ENCODE measurements at places on chromosomes 12 and 14.
A peak's percentile ranks its signal among the peaks of the same experiment; 100 is the strongest.

- no peak for DNase-seq
These were observed 31.1 kb downstream of the BEGAIN start for GRCh38 chr14:100556140-100556475.

DNA sequence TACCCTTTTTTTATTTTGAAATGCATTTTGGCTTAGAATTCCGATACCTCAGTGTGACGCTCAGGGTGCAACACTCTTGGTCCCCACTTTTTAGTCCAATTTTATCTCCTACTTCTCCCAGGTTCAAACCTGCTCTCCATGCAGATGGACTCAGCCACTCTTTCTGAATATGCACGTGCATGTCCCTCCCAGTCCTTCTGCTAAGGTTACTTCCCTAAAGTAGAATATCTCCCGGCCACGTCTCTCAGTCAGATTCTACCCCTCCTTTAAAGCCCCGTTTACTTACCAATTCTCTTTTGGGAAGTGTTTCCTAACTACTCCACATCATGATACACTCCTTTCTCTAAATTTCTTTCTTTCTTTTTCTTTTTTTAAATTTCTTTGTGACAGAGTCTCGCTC lies 15.5 kb upstream of the PARP11 start:
- no peak for DNase-seq

- no peak for DNase-seq
These were observed 670 bp downstream of the DYRK2 start for GRCh38 chr12:67649261-67649569.

GRCh38 chr12:50215033-50215432 lies 47.9 kb upstream of the CERS5 start:
- DNase-seq = no peak

- DNase-seq = peak; percentile 86
These were observed 270.6 kb downstream of the NAV3 start for GRCh38 chr12:78101113-78101876.

GRCh38 chr12:13373803-13374202 lies 177.3 kb downstream of the EMP1 start:
- no peak for DNase-seq

- no peak for DNase-seq
These were observed 54.5 kb upstream of the PRKD1 start for GRCh38 chr14:29982171-29982570.

DNA sequence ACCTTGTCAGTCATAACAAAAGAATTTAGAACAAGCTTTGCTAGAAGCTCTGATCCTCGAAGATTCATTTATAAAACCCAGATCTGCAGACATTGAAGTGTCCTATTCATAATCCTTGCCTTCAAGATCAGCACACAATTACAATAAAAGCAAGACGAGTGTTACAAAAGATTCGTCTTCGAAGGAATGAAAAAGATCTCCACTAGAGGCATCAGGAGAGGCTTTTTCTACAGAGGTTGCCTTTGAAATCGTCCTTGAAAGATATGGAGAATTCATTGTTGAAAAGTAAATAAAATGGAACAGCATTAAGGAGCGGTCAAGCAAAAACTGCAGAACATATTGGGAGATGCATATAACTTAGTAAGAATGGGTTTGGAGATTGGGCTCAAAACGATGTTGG lies 146.4 kb downstream of the BMP4 start:
- no peak for DNase-seq

- no peak for DNase-seq
These were observed 9.5 kb downstream of the MED13L start for GRCh38 chr12:116267948-116268347.

GRCh38 chr12:124563401-124563800 lies 4.0 kb downstream of the NCOR2 start:
- peak; percentile 46 for DNase-seq

GRCh38 chr14:72736786-72737559 lies 156.9 kb downstream of the DPF3 start:
- no peak for DNase-seq

DNA sequence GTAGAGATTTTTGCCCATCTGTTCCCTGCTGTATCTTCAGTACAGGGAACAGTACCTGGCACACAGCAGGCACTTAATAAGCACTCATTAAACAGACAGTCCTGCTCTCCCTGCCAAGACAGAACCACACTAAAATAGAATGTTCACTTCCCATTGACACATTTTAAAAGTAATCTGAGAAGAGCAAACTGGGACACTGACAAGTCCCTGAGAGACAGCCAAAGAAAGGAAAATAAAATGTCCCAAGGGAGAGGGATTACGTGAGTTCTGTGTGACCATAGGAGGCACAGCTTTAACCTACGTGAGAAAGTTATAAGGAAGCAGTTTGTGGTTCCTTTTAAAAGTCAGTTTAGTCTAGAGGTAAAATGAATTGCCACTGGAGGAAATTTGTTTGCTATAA lies 43.9 kb upstream of the SYCP3 start:
- DNase-seq = no peak

GRCh38 chr14:65045006-65045405 lies 57.3 kb downstream of the MAX start:
- no peak for DNase-seq

DNA sequence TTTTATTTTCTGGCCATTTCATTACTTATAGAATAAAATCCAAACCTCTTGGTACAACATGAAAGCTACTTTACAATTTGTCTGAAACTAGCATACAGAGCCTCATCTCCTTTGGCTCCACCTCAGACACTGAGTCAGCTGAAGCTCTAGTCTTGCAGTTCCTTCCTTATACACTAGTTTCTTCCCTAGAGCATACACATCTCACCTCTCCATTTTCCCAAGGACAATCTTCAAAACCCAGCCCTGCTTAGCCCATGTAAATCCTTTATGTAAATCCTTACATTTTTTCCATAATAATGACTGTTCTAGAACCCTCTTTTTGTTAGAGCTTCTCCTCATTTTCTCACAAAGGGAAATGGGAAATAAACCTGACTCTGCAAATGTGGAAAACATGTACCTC lies 463.4 kb downstream of the SLC16A7 start:
- peak; percentile 18 for DNase-seq

- DNase-seq = no peak
These were observed 134.9 kb upstream of the CPNE8 start for GRCh38 chr12:39040275-39040674.

GRCh38 chr14:75204116-75204515 lies 27.7 kb upstream of the TMED10 start:
- DNase-seq = no peak

- no peak for DNase-seq
These were observed 348.3 kb downstream of the ZFP36L1 start for GRCh38 chr14:68444449-68445168.

GRCh38 chr14:103084021-103084919 lies at the start of gene LBHD2:
TSS of gene LBHD2 (plus strand) at chr14:103084210. CDS start at chr14:103086013, 1,803 bp downstream.
- no peak for DNase-seq

DNA sequence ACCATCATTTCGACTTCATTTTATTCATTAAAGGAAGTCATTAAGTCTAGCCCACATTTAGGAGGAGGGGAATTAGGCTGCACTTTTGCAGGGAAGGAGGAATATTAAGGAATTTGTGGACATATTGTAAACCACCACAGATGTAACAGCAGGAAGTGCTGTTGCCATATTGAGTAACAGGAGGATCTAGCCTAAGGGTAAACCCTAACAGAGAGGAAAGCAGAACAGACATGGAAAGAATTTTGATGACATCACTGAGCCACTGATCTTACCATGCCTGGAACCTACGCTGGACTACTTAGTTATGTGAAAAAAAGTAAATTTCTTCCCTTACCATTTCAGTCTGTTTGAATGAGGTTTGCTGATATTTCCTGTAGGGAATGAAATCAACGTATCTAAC lies 100.7 kb upstream of the ATF7IP start:
- DNase-seq = peak; percentile 40

DNA sequence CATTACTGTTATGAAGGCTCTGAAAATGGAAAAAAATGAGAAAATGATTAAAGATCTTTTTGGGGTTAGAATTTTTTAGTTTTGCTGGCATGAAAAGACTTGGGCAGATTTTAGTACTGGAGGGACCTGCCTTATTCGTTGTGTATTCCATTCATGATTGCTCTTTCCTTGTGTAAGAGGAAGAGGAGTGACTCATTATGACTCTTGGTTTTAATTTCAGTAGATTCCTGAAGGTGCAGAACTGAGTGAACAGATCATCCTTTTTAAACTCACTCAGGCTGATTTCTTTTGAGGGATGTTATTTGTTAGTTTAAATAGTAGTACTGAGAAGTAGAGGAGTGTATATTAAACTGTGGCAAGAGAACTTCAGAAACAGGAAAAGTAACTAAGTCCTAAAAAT lies 41.6 kb downstream of the AKAP6 start:
- peak; percentile 40 for DNase-seq

- DNase-seq = no peak
These were observed 104.3 kb downstream of the RBM19 start for GRCh38 chr12:113861708-113862312.

- no peak for DNase-seq
These were observed 34.8 kb downstream of the BRAP start for GRCh38 chr12:111650912-111651311.

DNA sequence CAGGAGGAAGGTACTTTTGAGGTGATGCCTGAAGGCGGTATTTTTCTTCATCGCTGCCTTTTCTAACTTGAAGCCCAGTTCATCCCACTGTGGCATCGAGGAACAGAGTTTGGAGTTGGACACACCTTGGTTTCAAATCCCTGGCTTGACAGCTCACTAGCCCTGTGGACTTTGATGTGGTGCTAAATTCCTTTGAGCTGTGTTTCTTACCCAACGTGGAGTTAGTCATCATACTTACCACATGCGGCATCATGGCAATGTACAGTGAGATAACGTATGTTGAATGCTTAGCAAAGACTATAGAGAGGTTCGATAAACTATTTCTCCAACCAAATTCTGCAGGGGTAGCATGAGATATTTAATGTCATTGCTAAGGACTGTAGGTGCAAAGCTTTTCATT lies 3.4 kb downstream of the PLEKHG3 start:
- no peak for DNase-seq
